ENCODE measurements at places on chromosomes 12 and 14. TPM values are rescaled to one million over a fixed set of nuclear protein-coding genes. Genes with fewer than 3 reads are reported as not detected.

GRCh38 chr12:111149299-111149698 is 219.6 kb downstream of the PHETA1 start:
- DNase-seq: peak; percentile 23

DNA sequence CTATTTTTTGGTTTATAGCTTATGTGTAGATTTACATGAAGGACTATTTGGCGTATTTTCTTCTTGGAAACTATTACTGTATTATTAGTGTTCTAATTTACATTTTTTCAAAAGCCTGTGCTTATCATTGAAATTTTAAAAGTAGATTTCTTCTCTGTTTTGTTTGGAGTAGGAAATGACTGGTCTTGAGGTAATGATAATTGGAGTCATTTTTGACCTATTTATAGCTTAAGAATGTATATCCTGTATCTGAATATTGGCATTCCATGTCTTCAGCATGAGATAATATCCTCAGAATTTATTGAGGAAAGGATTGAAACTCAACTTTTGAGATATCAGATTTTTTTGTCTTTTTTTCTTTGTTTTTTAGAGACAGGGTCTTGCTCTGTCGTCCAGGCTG is 193.4 kb downstream of the ERC1 start:
- DNase-seq: no peak

DNA sequence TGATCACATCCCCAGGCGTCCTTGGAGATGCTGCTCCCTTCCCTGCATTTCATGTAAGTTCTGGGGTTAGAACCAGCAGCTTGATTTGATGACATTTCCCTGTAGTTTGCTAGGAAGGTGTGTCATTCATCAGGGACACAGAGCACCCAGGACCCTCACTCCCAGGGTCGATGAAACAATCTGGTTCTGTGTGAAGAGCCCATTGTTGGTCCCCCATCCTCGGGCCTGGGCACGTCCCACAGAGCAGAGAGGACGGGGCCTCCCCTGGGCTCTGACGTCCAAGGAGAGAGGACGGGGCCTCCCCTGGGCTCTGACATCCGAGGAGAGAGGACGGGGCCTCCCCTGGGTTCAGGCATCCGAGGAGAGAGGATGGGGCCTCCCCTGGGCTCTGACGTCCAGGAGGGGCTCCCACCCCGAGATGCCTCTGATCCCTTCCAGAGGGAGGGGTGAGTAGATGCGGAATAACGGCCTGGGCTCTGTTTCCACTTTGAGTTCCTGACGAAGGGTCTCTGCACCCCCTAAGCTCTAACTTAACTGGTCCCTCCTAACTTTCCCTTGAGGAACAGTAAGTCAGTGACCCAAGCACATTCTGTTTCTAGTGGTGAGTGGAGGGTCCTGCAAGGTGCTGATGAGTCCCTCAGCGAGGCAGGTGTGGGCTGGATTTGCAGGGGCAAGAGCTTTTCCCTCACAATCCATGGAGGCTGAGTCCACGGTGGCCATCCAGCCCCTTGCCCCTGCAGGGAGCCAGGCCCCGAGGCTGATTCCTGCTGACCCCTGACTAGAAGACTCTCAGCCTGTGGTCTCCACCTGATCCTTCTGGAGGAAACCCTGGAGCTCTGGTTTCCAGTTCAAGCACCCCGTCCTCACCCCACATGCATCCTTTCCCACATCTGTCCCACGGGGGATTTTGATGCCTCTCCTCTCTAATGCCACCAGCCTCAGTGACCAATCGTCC is 35.5 kb upstream of the SFSWAP start:
- no peak for DNase-seq

GRCh38 chr14:98144964-98145363 is 1127.0 kb downstream of the BCL11B start:
- DNase-seq: no peak

WSCD2 gene
- total RNA-seq: not detected

RPL10L gene
- not detected for total RNA-seq

- no peak for DNase-seq
Measured at GRCh38 chr12:12721176-12721751, 4.1 kb downstream of the CDKN1B start.

LRRC43 gene
- total RNA-seq: not detected

NFATC4 gene
- 0.53 TPM for total RNA-seq

GNG2 gene
- 19.1 TPM for total RNA-seq

LHX5 gene
- not detected for total RNA-seq

- no peak for DNase-seq
Measured at GRCh38 chr12:46554460-46554859, 181.9 kb upstream of the SLC38A2 start.

- DNase-seq: no peak
Measured at GRCh38 chr12:91588874-91589454, 406.3 kb upstream of the DCN start.

- DNase-seq: peak; percentile 11
Measured at GRCh38 chr14:93234798-93235197, 27.7 kb downstream of the UBR7 start.

GRCh38 chr12:86117711-86118110 is 138.5 kb downstream of the MGAT4C start:
- peak; percentile 87 for DNase-seq

KLHL42 gene
- 24.0 TPM for total RNA-seq

GRCh38 chr14:92702441-92702918 is 45.9 kb downstream of the LGMN start:
- no peak for DNase-seq

- no peak for DNase-seq
Measured at GRCh38 chr14:30251017-30251416, 307.9 kb upstream of the G2E3 start.

DNA sequence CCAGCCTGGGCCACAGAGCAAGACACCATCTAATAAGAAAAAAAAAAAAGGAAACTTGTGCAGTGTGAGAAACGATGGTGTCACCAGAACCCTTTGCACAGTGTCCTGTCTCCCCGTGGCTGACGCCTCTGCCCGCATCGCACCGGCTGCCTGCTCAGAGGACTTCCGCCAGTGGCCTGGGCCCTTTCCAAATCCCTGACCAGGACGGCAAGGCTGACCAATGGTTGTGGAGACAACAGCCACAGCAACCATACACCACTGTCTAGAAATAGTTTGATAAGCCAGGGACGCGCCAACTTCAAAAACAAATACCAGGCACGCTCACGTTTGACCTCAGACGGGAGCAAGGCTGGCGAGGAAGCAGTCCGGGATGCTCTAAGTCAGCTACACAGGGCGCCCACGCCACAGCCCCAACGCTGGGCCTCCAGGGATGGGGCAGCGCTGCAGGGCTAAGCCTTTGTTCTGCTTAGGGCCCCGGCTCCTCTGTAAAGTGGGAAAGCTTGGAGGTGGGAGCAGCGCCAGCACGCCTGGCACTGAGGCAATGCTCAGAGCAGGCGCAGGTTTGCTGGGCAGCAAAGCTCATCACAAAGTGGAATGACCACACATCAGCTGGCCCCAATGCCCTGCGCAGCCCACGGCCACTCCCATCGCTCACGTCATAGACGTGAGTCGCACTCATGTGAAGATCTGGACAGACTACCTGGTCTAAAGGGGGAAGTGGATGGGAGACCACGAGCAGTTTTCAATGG is 12.5 kb downstream of the PGAM5 start:
- no peak for DNase-seq

GRCh38 chr14:53260286-53260685 is 107.2 kb upstream of the DDHD1 start:
- peak; percentile 21 for DNase-seq

GRCh38 chr12:7769999-7770398 is 5.0 kb downstream of the NANOGNB start:
- no peak for DNase-seq

- no peak for DNase-seq
Measured at GRCh38 chr12:124766727-124767065, 97.0 kb downstream of the SCARB1 start.

MON2 gene
- total RNA-seq: 20.0 TPM

ZNF891 gene
- total RNA-seq: 1.3 TPM

SRRM4 gene
- total RNA-seq: not detected

DNA sequence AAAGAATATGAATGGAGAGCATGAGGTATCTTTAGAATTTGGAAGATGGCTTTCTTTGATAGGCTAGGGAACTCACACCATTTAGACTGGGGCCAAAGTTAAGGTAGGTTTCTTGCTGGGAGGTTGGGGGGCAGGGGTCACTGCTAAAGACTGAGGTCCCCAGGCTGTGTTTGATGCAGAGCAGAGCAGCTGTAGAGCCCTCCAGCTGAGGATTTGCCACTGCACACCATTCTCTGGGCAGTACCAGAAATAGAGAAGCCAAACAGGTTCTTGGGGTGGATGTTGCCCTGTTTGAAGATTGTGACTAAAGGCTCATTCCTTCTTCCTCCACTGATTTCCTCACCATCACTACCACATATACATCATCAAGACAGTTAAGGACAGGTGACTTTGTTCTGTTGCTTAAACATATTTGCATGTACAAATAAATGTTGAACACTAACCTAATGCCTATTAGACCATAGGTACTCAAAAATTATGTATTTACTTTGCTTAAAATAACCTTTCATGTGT is 7.9 kb downstream of the NTF3 start:
- DNase-seq: no peak

FSCB gene
- total RNA-seq: not detected

DNA sequence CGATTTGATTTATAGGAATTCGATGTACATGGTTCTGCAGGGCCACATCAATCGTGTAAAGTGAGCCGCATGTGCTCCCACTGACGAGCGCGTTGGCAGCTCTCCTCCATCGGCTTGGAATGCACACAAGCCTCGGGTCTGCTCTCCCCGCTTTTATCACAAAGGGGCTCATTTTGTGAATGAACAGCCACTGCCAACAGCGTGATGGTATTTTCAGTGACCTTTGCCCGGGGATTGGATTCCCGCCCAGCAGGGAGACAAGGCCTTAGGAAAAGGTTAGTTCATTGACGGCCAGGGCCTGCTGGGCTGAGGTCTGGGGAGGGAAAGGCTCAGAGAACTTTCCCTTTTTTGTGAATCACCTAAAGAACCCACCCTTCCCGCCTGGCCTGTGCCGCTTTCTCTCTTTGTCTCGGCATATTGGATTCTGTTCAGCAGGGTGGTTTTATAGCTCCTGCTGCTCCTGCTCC is 232.1 kb downstream of the MSRB3 start:
- DNase-seq: peak; percentile 65

SPX gene
- total RNA-seq: 2.6 TPM

GPRC5D gene
- total RNA-seq: not detected

MIA2 gene
- 16.9 TPM for total RNA-seq

GRCh38 chr12:103799857-103800771 is 40.9 kb downstream of the NT5DC3 start:
- peak; percentile 43 for DNase-seq

DNA sequence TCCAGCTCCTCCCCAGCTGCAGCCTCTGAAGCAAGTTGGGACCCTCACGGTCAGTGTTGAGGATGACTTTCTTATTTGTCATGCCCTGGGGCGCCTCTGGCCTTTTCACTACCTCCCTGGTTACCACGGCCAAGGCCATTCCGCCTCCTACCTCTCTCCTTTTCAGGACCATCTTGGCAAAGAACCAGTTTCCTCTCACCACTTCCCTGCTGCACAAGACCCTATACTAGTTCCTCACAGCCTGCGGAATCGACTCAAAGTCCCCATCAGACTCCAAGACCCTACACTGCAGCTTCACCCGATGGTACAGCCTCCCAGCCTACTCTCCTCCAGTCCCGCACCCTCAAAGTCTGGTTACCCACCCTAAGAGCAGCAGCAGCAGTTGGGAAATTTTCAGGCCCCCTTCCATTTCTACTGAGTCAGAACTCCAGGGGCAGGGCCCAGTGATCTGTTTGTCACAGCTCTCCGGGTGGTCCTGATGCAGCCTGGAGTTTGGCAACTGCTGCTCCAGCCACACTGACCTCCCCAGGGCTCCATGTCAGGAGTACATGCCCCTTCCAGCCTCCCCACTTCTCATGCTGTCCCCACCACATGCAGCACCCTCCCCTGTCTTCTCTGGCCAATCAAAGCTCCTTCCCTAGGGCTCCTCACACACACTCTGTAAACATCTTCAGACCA is 5.4 kb downstream of the VWF start:
- no peak for DNase-seq

GRCh38 chr12:27237790-27238771 is 6.0 kb upstream of the STK38L start:
- no peak for DNase-seq

AMN gene
- total RNA-seq: not detected

GRCh38 chr12:108367436-108367835 is 28.3 kb upstream of the CMKLR1 start:
- DNase-seq: no peak

- peak; percentile 78 for DNase-seq
Measured at GRCh38 chr14:90060312-90060964, 1.4 kb upstream of the KCNK13 start.

- DNase-seq: peak; percentile 90
Measured at GRCh38 chr12:49358483-49359141, 8.7 kb upstream of the SPATS2 start.

LRRK2 gene
- 23.6 TPM for total RNA-seq

GRCh38 chr12:98244136-98244535 is 271.3 kb upstream of the TMPO start:
- DNase-seq: no peak

ANO4 gene
- 30.6 TPM for total RNA-seq

- DNase-seq: no peak
Measured at GRCh38 chr12:12518464-12518845, 44.2 kb downstream of the DUSP16 start.

GRCh38 chr14:55624913-55625312 is 44.9 kb downstream of the KTN1 start:
- DNase-seq: no peak

DNA sequence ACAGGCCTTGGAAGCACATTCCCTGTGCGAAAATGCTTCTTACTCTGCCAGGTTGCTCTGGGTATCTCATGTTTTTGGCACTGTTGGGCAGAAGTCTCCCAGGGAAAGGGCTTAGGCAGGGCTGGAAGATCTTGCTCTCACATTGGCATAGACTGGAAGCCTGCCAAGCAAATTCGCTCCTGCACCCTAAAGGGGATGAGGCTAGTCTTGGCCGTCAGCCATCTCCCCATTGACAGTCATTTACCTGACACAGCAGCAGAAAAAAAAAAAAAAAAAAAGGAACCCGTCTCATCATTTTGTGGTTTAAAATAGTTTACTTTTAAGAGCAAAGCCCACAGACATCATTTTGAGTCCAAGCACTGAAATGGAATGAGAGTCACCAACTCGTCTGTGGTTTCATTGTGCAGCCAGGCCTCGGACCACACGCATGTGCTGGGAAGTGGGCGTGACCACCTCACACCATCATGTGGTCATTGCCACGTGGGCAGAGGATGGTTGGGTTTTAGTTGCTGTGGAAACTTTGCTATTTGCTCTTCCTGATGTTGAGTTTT is 84.8 kb downstream of the NRXN3 start:
- peak; percentile 40 for DNase-seq

Measured in SK-MEL-5 (cell line).